Head of caudate nucleus (tissue), 42 donors: ENCODE measurements at places on chromosomes 3 and 15.

DNA sequence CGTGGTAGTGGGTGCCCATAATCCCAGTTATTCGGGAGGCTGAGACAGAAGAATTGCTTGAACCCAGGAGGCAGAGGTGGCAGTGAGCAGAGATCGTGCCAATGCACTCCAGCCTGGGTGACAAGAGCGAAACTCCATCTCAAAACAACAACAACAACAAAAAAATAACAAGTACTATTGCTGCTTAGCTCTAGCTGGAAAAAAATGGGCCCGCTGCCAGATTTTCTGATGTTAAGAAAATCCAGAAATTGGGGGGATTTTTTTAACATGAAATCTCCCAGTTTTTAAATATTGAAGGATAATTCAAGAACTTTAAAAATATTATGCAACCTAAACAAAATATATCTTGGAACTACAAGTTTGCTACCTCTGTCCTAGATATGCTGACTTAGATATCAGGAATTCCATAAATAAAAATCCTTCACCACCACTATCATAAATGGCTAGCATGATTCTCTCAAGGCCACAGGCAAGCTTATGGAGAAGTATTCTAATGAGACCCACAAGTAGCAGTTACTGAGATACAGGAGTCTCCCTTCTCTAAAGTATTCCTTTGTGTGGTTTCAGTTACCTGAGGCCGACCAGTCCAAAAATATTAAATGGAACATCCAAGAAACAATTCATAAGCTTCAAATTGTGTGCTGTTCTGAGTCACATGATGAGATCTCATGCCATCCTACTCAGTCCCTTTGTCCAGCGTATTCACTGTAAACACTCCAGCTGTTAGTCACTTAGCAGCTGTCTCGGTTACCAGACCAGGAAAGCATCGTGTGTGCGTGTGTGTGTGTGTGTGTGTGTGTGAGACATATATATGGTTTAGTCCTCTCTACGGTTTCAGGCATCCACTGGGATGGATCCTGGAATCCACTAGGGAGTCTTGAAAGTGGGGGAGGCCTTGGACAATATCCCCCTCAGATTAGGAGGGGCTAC, 277.2 kb downstream of the TBL1XR1 start:
- no peak for DNase-seq

DNA sequence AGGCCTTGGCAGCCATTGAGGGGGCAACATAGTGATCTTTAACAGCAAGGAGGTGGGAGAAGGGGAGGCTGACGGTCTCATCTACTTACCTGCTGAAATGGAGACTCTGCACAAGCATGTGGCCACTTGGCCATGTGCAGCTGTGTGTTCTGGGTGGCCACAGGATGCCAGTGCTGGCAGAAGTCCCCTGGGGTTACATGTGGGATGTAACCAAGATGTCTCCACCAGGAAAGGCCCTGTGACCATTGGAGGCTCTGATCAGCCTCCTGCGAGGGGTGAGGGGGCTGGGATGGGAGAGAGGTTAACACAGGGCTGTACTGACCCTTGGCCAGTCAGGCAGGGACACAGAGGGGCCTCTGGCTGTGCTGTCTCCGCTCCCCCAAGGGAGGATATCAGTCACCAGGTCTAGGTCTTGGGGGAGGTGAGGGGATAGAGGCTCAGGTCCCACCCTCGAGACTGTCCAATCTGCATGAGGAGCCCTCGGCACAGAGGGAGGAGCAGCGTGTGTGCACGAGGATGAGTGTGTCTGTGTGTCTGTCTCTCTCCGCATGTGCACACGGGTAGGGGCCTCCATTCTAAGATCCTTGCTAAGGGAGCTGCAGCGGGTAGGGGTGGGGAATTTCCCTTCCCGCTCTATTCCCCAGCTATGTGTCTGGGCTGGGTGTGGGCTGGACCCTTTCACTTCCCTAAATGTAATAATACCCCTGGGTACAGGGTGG, 19.5 kb downstream of the PRKCD start:
- DNase-seq, result no peak

DNA sequence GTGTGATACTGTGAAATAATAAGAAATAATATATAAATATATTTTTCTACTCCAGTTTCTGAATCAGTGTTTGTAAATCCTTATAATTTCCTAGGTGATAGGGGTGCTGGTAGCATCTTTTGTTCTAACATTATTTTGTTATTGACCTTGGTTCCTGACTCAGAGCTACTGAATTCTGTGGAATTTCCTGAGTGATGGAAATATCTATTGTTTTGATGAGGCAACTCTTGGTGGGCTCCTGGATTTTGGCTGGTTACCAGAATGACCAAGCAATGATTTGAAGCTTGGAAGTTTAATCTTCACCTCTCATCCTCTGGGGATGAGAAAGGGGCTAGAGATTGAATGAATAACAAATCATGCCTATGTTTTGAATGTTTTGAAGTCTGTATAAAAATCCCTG, 377.3 kb downstream of the LPP start:
- no peak for DNase-seq

DNA sequence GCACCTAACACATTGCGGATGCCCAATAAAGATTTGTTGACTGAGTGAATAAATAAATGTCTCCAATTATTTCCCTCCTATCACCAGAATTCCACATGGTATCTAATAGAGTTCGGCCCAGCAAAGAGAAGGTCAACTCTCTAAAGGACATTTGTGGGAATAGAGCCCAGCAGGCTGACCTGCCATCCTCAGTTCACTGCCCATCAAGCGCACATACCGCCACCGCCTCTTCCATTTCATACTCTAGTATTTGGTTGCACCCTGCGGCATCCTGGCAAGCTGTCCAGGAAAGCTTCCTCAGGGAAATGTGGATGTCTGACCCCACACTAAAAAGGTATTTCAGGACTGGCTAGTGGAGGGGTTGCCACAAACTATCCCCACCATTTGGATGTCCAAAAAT, 29.8 kb upstream of the DLG1 start:
- DNase-seq, result peak; percentile 39

DNA sequence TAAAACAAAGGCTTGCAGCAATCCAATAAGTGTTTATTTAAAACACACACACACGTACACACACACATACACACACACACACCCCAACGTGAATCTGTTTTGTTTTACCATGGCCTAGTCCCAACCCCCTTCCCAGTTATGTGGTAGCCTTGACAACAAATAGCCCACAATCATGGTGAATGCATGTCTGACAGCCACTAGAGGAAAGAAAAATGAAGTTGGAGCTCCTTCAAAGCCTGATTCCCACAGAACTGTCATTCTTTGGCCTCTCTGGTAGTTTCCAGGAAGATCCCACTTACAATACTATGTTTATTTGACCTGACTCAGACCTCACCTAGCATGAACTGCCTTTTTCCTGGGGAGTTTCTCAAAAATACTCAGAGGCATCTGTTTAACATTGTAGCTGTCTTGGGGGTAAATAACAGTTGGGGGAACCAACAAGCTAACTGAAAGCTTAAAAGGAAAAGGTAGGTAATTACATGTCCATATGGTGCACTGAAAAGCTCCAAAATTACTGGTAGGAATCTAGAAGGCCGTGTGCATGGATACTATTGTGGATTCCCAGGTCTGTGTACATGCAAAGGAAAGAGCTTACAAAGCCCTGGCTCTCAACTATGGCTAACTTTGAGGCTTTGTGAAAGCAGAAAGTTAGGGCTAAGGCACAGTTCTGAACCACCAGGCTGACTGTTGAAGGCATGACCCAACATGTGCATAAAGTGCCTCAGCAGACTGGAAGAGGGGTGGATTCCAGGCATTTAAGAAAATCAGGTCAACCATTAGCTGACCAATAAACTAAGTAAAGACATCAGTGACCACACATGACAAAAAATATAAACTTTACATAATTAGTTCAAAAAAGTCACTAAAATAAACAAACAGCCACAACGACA, 65.3 kb downstream of the FAIM start:
- no peak for DNase-seq

DNA sequence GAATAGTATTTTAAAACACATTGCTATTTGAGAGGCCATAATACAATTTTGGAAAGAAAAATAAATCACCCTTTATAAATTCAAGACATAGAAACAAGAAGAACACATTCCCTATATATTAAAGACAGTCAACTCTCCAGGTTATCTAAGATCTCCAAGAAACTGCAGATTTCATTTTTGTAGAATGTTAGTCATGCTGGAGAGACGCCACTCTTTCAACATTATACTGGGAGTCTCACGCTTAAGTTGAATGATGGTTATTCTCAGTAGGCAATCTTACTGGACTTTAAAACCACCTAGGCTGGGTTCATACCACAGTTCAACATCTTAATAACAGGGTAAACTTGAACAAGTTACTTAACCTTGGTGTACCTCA, 3.6 kb upstream of the CHRM5 start:
- DNase-seq, result no peak

GRCh38 chr15:59116141-59116540, 11.2 kb downstream of the CCNB2 start:
- no peak for DNase-seq

DNA sequence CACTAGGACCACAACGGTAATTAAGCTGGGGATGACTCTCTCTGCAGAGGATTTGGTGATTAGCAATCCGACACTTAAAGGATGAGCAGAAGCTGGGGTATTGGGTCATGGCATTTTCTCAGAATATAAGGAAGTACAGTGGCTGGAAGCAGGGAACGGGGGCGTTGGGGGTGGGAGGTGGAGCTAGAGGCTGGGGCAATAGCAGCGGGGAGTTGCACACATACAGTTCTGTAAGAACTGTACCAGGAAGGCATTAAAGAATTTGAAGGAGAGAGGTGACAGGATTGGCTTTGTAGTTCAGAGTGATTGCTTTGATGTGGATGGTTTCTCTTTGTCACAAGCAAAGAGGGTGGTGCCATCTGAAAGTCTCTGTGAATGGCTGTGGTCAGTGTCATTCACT, 28.2 kb downstream of the PSMD6 start:
- DNase-seq, result peak; percentile 26

- DNase-seq, result no peak
These were observed 62.0 kb upstream of the MRPL3 start for GRCh38 chr3:131564812-131565211.

- no peak for DNase-seq
These were observed 33.5 kb downstream of the PRR23E start for GRCh38 chr3:127226457-127226856.

DNA sequence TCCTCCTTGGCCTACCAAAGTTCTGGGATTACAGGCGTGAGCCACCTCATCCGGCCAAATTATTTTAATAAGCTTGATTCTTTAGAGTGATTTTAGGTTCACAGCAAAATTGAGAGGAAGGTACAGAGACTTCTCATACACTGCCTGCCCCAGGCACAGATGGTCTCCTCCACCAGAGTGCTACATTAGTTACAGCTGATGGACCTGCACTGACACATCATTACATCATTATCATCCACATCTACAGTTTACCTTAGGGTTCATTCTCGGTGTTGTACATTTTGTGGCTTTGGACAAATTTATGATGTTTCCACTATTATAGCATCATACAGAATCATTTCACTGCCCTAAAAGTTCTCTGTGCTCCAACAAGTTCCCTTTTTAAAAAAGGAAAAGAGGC, 4.4 kb upstream of the VPS8 start:
- no peak for DNase-seq

DNA sequence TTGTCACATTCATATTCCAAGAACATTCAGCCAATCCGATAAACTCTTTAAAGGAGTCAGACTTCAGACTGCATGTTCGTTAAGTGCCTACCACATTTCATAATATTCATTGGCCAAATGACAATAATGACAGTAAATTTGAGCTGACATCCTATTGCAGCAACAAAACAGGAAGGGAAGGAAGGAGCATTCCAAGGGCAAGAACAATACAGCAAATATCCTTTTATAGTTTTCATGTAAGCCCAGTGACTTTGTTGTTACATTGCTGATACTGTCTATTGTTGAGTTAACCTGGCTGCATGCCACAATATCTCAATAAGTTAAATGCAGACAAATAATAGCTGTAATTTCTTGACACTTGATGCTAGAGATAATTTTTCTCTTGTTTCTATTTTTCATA, 16.4 kb upstream of the CBLB start:
- DNase-seq, result no peak

- no peak for DNase-seq
These were observed 835 bp upstream of the GMPPB start for GRCh38 chr3:49724586-49724985.

- no peak for DNase-seq
These were observed 107.0 kb upstream of the UBE2E1 start for GRCh38 chr3:23698652-23699313.

- DNase-seq, result no peak
These were observed 103.7 kb downstream of the MEIS2 start for GRCh38 chr15:36996538-36997181.

DNA sequence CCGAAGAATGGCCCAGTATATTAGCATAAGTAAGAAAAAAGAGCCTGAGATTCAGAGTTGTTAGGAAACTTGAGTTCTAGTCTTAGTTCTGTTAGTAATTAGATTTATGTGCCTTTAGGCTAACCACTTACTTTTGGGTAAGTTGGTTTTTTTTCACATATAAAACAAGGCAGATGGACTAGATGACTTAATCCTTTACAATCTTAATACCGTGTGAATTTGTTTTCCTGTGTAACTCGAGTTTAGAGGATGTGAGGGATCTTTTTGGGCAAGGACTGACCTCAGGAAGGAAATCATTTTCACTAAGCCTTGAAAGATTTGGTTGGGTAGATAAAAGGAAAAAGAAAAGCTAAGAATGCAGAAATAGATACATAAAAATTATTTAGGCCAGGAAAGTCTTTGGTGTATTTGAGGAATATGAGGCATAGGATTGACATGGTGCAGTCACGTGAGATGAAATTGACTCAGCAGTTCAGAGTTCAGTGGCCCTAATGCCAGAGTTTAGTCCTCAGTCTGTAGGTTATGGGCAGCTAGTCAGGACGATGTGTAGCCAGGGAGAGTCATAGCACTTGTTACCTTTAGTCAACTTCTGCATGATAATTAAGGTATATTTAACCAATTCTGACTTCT, 34.6 kb downstream of the PAK2 start:
- no peak for DNase-seq

DNA sequence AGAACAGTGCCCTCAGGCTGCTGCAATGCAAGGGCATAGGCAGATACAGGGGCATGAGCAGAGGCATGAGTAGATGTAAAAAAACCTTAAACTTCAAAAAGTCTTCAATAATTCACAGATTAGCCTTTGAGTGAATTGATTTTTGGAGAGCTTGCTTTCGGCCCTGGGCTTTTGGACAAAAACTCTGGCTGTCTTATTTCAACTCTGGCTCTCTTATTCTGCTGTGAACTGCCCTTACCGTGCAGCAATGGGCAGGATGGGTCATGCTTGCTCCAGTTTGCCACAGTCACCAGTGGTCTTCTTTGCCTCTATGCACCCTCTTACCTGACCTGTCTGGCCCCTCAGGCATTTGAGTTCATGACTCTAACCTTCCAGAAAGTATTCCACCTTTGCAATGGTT, 555.7 kb downstream of the MAGI1 start:
- no peak for DNase-seq

DNA sequence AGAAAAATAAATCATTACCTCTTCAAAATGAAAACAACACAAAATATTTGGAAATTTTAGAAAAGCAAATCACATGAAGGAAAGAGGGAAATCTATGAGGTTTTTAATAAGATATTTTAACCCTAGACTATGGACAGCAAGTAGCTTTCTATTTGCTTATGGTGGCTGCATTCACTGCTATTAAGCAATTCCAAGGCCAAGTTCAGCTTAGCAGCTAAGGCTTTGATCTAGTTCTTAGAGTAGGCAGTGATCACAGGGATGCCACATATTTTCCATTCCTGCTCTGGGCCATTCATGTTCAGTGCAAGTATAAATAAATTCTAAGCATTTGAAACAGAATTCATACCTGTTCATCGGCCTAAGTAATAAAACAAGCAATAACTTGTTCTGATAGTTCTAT, 235.3 kb downstream of the CDIN1 start:
- DNase-seq, result no peak

- no peak for DNase-seq
These were observed 2.3 kb downstream of the ITPKA start for GRCh38 chr15:41495736-41496599.
